ENCODE measurements at places on chromosomes 2 and 18.

DNA sequence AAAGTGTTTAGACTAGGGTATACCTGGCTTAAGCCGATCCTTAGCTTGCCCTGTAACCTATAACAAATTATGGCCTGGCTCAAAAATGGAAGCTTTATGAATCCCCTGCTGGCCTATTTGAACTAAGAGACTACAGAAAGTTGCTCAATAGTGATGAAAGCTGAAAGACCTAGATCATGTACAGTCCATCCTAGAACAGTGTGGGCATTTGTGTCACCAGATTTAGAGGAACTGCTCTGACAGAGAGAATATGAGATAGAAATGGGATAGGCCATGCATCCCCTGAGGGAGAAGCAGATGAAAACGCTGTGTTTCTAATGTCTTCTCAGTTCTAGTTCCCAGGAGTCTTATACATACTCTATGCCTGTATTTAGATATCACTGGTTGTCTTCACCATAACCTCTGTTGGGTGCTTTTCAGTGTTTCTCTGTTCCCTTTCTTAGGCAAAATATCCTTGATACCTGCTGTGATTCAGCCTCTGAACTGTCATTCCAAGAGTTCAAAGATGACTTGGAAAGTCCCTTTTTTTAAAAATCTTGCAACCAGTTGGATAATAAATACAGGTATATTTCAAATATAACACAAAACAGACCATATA lies 246.9 kb upstream of the SLC39A10 start:
- DNase-seq = no peak

GRCh38 chr2:177397481-177398289 lies 5.1 kb downstream of the AGPS start:
- DNase-seq = no peak

- DNase-seq = no peak
Observed at GRCh38 chr2:69815717-69816116, 13.7 kb upstream of the GMCL1 start.

- DNase-seq = no peak
Observed at GRCh38 chr18:25639596-25639995, 287.6 kb upstream of the ZNF521 start.

GRCh38 chr2:196977507-196977906 lies 51.0 kb upstream of the PGAP1 start:
- DNase-seq = no peak

- no peak for DNase-seq
Observed at GRCh38 chr2:171432206-171432968, 1.4 kb downstream of the METTL8 start.

DNA sequence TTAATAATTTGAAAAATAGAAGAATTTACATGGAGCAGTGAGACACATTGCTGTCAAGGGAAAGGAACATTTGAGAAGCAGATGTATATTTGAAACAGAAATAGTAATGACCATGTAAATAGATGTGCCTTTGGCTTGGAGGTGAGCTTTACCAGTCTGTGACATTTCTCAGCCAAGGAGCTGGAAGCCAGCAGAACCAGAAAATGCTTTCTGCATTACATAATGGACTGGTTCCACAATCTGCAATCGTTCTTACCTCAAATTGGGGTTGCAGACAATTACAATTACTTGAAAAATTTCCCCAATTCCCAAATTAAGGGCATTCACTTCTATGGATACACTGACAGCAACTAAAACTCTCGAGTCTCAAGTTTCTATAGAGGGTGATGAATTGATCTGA lies 59.7 kb downstream of the HNMT start:
- DNase-seq = no peak

DNA sequence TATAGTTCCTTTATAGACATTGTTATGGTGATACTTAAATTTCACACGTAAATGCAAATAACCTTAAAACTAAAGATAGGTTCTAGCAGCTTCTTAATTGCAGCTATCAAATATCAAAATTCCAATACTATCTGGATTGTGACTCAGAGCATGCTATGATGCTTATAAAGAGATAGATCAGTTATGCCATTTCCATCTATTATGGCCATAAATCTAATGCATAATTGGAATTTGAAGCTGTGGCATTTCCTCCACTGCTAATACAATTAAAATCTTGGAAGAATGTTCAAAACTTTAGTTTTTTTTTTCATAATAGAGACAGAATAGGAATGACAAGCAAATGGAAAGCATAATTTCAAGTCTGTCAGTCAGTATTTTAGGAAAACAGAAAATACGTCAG lies 220.8 kb upstream of the GALNT5 start:
- DNase-seq = no peak

GRCh38 chr18:68177807-68178702 lies 536.9 kb downstream of the TMX3 start:
- no peak for DNase-seq

- no peak for DNase-seq
Observed at GRCh38 chr2:147487286-147487977, 357.4 kb upstream of the ACVR2A start.

DNA sequence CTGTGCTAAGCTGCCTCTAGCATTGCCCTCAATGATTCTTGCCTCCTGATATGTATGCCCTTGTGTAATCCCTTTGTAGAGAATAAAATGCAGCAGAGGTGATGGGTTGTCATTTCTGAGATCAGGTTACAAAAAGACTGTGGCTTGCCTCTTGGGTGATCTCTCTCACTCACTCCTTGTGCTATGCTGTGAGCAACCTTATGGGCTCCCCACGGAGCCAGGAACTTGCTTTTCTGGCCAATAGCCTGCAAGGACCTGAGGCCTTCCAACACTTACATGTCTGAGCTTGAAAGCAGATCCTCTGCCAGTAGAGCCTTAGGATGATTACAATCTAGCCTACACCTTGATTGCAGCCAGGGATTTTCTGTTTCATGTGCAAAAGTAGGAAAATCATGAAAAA lies 123.1 kb upstream of the XIRP2 start:
- DNase-seq = no peak

DNA sequence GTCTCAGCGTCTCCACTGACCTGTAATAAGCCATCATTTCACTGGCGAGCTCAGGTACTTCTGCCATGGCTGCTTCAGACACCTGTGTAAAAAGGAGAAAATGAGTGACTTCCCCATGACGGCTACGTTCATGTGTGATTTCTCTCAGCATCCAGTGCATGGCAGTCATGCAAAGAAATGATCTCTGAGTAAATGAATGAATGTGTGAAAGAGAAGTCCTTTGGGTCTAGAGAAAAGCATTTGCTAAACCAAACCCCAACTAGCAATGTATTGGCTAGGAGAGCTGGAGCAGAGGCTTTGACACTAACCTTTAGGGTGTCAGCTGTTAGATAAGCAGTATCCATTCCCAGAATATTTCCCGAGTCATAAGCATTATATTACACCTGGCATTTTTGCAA lies 417 bp downstream of the IL1B start:
- DNase-seq = no peak

- no peak for DNase-seq
Observed at GRCh38 chr2:111157798-111158197, 37.1 kb downstream of the BCL2L11 start.

- no peak for DNase-seq
Observed at GRCh38 chr2:205811387-205811786, 129.1 kb downstream of the NRP2 start.

DNA sequence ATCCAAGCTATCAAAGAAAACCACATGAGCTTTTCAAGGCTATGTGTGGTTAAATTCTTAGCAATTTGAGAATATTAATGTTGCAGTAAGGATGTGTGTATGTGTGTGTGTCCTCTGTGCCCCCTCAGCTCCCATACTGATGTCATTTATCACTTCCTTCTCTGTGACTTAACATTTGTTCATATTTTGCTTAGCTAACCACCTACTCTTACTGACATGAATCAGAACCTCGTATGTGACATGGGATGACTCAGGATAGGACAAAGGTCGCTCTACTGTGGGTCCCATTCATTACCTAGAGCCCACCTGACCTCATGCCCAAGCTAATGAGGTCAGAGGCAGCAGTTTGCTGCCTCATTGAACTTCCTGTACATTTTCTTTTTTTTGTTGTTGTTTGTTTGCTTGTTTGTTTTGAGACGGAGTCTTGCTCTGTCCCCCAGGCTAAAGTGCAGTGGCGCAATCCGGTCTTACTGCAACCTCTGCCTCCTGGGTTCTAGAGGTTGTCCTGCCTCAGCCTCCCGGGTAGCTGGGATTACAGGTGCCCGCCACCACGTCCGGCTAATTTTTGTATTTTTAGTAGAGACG lies 36.3 kb downstream of the MOGAT1 start:
- peak; percentile 26 for DNase-seq

DNA sequence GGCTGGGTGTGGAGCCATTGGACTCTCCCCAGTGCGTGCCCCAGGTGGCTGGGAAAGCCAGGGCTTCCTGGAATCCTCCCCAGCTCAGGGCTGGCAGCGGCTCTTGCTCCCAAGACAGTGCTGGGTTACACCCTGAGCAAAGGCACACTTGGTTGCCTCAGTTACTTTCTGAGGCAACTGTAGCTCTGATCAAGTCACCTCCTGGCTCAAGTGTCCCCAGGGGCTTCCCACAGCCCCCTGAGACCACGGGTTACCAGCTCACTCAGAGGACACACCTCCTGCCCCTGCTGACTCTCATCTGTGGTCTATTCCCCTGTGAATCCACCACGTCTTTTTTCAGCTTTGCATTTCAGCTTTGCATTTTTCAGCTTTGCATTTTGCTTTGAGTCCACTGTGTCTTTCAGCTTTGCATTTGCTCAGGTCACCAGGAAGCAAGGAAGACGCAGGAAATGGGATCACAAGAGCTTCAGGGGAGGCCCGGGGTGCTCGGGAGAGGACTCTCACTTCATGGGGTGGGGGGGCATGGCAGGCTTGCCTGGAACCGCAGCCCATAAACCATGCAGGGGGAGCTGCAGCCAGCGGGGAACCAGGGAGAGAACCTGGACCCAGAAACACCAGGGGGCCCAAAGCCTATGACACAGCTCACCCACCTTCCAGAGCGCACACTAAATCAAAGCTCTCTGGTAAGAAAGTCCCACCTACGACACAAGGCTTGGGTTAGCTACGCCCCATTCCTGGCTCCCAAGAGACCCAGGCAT lies 138.0 kb upstream of the ASB18 start:
- no peak for DNase-seq

DNA sequence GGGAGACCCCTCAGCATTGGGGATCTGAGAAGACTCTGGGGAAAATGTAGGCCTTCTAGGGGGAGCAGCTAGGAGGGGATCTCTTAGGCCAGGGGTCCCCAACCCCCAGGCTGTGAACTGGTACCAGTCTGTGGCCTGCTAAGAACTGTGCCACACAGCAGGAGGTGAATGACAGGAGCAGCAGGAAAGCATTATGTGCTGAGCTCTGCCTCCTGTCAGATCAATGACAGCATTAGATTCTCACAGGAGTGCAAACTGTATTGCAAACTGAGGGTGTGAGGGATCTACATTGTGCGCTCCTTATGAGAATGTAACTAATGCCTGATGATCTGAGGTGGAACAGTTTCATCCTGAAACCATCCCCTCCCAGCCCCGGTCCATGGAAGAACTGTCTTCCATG lies 127.3 kb downstream of the SCG2 start:
- no peak for DNase-seq

GRCh38 chr2:164617466-164617865 lies 3.8 kb downstream of the GRB14 start:
- DNase-seq = no peak

GRCh38 chr2:60959501-60959900 lies 58.0 kb upstream of the PEX13 start:
- no peak for DNase-seq

- no peak for DNase-seq
Observed at GRCh38 chr2:58569475-58570185, 328.5 kb upstream of the FANCL start.

- DNase-seq = no peak
Observed at GRCh38 chr2:9149726-9150567, 56.7 kb upstream of the ASAP2 start.

GRCh38 chr2:56248965-56249742 lies 65.4 kb downstream of the CCDC85A start:
- DNase-seq = no peak

DNA sequence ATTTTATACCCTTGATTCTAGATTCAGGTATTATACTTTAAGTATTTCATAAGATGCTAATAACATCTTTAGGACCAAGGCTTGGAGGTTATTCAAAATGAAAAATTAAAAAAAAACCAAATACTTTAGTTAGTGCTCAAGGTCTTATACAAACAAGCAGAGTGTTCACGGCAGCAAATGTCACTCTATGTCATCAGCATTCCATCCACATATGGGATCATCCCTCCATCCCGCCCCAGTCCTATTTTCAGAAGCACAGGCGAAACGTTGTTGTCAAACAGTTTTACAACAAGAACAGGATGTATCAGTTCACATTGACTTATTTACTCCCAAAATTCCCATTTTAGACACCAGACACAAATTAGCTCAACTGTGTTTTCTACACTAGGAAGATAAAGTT lies 83.7 kb downstream of the DSEL start:
- no peak for DNase-seq

GRCh38 chr2:86695053-86695691 lies 24.9 kb upstream of the RMND5A start:
- no peak for DNase-seq

DNA sequence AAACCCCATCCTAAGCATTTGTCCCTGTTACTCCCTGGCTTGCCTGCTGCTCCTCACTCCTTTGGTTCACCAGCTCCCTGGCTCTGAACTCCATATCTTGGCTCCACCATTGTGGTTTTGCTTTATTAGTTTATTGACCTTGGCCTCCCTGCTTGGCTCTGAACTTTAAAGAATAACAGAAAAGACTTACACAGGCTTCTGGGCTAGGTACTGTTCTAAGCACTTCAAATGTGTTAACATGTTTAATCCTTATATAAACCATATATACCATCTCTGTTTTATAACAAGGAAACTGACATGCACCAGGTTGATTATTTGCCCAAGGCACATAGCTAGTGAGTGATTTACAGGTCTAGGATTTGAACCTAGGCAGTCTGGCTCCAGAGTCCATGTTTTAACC lies 149.7 kb upstream of the CAPN13 start:
- DNase-seq = no peak

GRCh38 chr18:36296650-36297416 lies 680 bp upstream of the FHOD3 start:
- peak; percentile 83 for DNase-seq

DNA sequence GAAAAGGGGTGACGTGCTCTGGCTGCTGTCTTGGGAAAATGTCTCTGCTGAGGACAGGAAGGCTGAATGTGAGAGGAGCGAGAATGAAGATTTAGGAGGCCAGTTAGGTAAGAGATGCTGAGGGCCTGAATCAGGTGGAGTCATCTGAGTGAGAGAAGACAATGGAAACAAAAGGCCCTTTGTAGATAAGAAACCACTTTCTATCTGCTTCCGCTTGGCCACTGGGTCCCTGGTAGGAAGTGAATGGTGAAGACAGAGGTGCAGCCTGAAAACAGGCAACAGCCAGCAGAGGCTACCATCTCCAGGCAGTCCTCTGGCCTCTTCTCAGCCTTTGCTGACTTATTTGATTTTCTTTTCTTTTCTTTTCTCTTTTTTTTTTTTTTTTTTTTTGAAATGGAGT lies 374.0 kb upstream of the SLC14A2 start:
- no peak for DNase-seq

- DNase-seq = no peak
Observed at GRCh38 chr2:16671760-16672159, 6.1 kb upstream of the CYRIA start.

DNA sequence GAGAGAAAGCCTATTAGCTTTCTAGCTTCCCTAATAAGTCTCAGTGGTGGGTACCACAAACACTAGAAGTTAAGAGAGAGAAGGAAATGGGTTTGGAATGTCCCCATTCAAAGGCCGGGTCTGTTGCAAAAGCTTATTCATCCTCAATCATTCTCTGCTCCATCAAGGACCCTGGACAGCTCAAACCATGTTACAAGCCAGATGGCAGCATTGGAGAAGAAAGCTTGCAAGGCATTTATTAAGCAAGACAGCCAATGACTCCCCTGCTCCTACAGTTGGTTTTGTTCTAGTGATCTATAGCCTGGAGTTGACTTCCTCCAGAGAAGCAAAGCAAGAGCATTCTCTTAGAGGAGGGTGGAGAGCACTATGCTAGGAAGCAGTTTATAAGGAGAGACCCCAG lies 86.9 kb upstream of the LMAN1 start:
- no peak for DNase-seq

Data from right kidney (tissue), 9 donors.